ENCODE measurements at places on chromosomes 7 and 10. TPM values are rescaled to one million over a fixed set of nuclear protein-coding genes. Genes with fewer than 3 reads are reported as not detected.

DNA sequence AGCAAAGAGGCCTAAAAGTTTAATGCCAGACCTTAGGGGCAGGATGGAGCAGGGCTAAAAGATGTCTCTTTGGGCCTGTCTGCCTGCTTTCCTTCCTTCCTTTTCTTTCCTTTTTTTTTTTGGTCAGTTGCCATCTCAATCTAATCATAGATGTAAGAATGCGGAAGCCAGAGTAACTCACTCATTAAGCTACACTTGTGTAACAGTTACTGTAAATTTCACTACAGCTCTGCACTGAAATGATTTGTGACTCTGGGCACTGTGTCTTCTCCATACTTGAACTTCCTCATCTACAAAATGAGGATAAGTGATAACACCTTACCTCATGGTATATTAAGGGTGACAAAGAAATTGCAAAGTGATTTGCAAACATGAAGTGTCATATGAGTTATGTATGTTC, 75.5 kb upstream of the AGK start:
- H3K27me3 ChIP-seq, result no peaks in the 10 kb centered on the region
- H3K4me1 ChIP-seq, result no peaks in the 10 kb centered on the region
- no peak overlapping the region for H3K4me3 ChIP-seq
- no peaks in the 10 kb centered on the region for H3K36me3 ChIP-seq

GRCh38 chr7:12706900-12707536, 19.6 kb downstream of the ARL4A start:
- no peaks in the 10 kb centered on the region for H3K36me3 ChIP-seq
- no peaks in the 10 kb centered on the region for H3K4me1 ChIP-seq
- no peak for DNase-seq
- no peak overlapping the region for H3K4me3 ChIP-seq
- H3K27ac ChIP-seq, result no peak overlapping the region

DNA sequence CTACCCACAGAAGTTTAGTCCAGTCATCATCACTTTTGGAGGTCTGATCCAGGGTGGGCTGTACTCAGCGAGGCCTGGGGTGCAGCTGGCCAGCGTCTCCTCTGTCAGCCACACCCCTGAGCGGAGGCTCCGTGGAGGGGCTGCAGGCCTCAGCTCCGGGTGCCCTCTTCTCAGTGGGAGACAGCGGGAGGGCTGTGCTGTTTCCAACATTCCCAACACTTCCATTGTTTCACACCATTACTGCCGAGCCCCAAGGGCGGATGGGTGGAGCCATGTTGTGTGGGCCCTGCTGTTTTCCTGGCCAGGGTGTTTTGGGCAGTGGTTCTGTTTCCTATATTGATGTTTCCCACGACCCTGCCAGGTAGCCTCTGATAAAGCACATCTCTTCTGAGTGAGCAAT, 95.0 kb downstream of the MKI67 start:
- DNase-seq, result no peak
- no peak overlapping the region for H3K4me3 ChIP-seq
- no peak overlapping the region for H3K27ac ChIP-seq
- peaks cover 6% of the 10 kb centered on the region for H3K4me1 ChIP-seq

GRCh38 chr7:65404020-65404419, 30.4 kb downstream of the ZNF92 start:
- H3K27ac ChIP-seq, result no peak overlapping the region
- H3K36me3 ChIP-seq, result no peaks in the 10 kb centered on the region
- no peaks in the 10 kb centered on the region for H3K4me1 ChIP-seq
- no peaks in the 10 kb centered on the region for H3K27me3 ChIP-seq
- no peak overlapping the region for H3K4me3 ChIP-seq

GRCh38 chr10:47409866-47410256, 25.8 kb upstream of the ZNF488 start:
- H3K27ac ChIP-seq, result no peak overlapping the region
- no peaks in the 10 kb centered on the region for H3K4me1 ChIP-seq
- no peak for DNase-seq
- H3K4me3 ChIP-seq, result no peak overlapping the region

GRCh38 chr10:6840766-6841165, 260.7 kb upstream of the PRKCQ start:
- no peak for DNase-seq
- no peak overlapping the region for H3K27ac ChIP-seq
- H3K36me3 ChIP-seq, result no peaks in the 10 kb centered on the region
- H3K4me1 ChIP-seq, result no peaks in the 10 kb centered on the region

GRCh38 chr10:5711642-5712041, 27.0 kb downstream of the TASOR2 start:
- peak overlapping the region; percentile 32 for H3K4me3 ChIP-seq
- H3K27ac ChIP-seq, result no peak overlapping the region
- H3K27me3 ChIP-seq, result no peaks in the 10 kb centered on the region
- peaks cover 32% of the 10 kb centered on the region for H3K4me1 ChIP-seq
- no peaks in the 10 kb centered on the region for H3K36me3 ChIP-seq
- no peak for DNase-seq

GRCh38 chr10:19577381-19577780, 238.9 kb upstream of the PLXDC2 start:
- no peaks in the 10 kb centered on the region for H3K4me1 ChIP-seq
- H3K27me3 ChIP-seq, result no peaks in the 10 kb centered on the region
- no peaks in the 10 kb centered on the region for H3K36me3 ChIP-seq
- H3K4me3 ChIP-seq, result no peak overlapping the region

DNA sequence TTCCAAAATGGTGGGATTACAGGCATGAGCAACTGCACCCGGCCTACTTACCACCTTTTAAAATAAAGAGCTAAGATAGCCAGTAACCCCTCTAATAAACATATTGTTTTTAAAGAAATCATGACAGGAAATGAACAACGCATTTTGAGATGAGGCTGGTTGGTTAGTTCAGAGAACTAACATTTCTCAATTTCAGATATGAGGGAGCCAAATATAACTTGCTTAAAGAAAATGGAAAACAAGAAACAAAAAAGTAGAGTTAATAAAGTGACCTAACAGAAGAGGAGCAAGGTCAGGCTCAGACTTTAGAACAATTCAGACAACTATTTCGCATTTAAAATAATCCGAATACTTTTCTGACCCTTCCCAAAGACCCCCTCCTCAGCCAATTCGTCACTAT, 254.9 kb upstream of the PHF14 start:
- DNase-seq, result no peak
- no peak overlapping the region for H3K4me3 ChIP-seq
- H3K27ac ChIP-seq, result no peak overlapping the region
- no peaks in the 10 kb centered on the region for H3K27me3 ChIP-seq

SLC26A5 gene
- total RNA-seq, result not detected

CROT gene
- 16.1 TPM for total RNA-seq

FANK1 gene
- 5.3 TPM for total RNA-seq

CLEC2L gene
- 0.18 TPM for total RNA-seq

TMEM139 gene
- total RNA-seq, result 4.8 TPM

LIPK gene
- not detected for total RNA-seq

OR9A2 gene
- total RNA-seq, result not detected

Data from adrenal gland (tissue), 19 donors.